HFFc6 (cell line): ENCODE measurements at places on chromosomes 7 and 10.

DNA sequence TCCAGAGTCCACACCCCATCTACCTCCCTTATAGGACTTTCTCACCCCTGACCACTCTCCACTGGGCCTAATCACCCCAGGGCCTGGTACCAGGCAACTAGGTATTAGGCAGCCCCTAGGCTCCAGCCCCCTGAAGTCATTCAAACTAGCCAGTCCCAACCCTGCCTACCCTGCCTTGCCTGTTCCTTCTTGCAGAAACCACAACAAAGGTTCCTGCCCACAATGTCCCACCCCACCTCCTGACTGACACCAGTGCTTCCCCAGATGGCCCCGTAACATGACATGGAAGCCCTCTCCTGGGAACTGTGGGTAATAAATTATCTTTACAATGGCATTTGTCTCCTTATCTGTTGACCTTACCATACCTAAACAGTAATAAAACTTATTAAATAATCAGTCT, 100.6 kb upstream of the PDE1C start:
- DNase-seq, result no peak

DNA sequence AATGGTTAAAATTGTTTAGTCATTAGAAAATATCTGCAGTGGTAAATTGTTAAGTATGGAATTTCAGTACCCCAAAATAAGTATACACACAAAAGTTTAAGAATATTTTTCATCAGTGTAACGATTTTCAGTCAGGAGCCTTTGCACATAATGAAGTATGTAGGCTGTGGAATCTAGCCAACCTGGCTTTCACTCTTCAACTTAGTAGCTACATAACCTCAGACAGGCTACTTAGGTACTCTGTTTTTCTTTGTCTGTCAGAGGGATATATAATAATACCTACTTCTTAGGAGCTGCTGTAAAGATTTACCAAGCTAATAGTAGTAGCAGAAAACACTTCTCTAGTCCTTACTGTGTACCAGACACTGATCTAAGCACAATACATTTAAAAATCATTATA, 137.5 kb downstream of the ZEB1 start:
- no peak for DNase-seq

GRCh38 chr7:109967406-109967805, 1123.5 kb upstream of the LRRN3 start:
- no peak for DNase-seq

DNA sequence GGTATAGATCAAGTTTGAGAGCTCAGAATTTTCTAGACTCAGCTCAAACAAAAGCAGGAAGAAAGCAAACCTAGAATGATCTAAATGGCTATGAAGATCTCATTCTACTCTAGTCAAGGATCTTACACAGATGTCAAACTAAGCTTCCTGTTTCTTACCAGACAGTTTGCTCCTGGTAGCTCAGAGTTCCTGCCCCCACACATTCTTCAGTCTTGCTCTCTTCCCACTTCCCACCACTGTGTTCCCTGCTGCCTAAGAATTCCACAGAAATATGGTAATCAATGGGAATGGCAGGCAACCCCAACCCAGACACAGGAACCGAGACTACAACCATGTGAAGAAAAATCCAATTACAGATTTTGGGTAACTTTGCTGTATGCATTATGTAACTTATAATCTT, 133.4 kb upstream of the PTN start:
- DNase-seq, result no peak

DNA sequence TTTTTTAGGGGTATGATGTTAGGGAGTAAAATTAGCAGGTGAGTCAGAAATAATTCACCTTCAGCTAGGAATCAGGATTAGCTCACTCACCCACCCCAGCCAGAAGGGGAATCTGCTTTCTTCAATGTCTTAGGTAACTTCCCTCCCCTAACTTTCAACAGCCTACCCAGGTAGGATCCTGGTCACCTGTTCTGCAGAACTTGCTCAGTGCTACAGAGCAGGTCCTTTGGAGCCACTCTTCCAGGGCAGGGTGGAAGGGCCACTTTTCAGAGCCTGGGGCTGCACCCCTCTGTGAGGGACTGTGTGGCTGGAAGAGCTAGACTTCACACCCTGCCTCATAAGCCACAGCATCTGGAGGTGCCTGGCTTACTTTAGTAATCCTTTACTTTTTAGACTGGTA, 58.1 kb downstream of the SHH start:
- DNase-seq, result no peak

- no peak for DNase-seq
Observed at GRCh38 chr7:82419200-82419599, 24.4 kb downstream of the CACNA2D1 start.

DNA sequence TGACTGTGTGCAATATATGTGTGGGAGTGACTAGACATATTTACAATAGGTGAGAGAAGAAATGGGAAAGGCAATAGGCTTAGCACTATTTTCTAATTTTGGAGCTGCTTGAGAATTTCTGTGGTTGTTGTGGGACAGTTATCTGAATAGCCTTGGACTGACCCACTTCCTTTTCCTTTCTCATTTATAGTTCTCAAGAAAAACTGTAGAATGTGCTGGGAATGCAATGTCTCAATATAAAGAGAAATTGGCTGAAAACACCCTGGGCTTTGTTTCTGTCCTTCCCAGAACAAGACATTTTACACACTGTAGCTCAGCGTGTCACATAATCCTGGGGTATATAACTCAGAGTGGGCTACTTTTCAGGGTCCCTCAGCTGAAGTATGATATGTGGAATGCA, 153.0 kb upstream of the RHOBTB1 start:
- DNase-seq, result no peak

DNA sequence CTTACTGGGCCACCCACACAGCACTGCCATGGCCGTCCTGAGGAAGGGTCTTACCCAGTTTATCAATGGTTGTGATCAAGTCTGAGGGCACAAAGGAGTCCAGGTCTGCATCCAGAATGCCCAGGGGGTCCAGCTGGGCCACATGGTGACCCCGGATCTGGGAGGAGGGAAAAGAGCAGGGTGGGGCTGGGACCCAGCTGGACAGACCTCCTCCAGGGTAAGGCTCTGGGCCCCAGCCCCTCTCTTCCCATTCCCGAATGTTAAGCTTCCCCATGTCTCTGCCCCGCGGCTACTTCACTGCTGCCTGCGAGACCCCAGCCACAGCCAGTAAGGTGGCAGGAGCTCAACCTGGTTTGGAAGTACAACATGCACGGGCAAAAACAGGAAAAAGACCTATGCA, 9.5 kb downstream of the OGDHL start:
- no peak for DNase-seq
